ENCODE measurements at places on chromosomes 4 and X.

GRCh38 chr4:102599455-102599854 lies 98.3 kb downstream of the NFKB1 start:
- no peak for DNase-seq

- DNase-seq = no peak
Observed at GRCh38 chr4:71303287-71303686, 35.5 kb upstream of the SLC4A4 start.

- DNase-seq = no peak
Observed at GRCh38 chr4:80125252-80126177, 52.5 kb upstream of the ANTXR2 start.

- no peak for DNase-seq
Observed at GRCh38 chrX:23115651-23116050, 115.9 kb downstream of the DDX53 start.

- no peak for DNase-seq
Observed at GRCh38 chr4:98501383-98501782, 157.0 kb downstream of the TSPAN5 start.

DNA sequence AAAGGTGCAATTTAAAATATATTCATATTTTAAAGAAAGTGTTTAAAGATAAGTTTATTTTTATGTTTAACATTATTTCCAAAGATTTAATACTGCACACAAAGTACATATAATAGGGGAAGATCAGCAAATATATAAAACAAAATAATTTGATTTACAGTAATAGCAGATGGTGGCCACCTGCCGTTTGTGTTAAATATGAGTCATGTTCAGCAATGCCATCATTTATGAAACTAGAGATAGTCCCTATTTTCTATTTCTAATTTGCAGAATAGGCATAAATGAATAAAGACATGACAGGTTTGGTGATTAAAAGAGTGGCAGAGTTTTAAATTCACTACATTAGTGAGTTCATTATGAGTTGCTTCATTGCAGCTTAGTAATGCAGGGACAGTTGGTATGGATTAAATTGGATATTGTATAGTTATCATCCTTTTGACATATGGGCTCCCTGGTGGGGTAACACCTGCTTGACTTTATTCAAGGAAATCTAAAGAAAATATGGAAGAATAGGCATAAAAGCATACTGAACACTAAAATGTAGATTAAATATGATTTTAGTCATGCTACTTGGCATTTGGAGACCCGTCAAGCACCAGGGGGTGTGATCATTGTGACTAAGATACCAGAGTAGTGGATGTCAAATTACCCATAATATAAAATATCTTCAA lies 78.8 kb upstream of the BANK1 start:
- DNase-seq = no peak

- DNase-seq = no peak
Observed at GRCh38 chr4:164508771-164509170, 245.2 kb upstream of the SMIM31 start.

DNA sequence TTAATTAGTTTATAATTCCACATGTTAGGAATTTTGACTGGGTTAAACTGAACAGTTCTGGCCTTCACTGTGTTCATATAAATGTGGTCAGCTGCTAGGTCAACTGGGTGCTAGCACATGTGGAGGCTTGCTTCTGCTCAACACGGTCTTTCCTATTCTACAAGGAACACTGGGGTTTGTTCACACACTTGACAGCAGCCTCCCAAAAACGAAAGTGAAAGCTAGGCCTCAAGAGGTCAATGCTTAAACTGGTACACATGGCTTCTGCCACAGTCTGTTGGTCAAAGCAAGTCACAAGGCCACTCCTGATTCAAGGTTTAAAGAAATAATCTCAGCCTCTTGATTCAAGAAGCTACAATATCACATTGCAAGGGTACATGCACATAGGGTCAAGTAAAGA lies 126.5 kb downstream of the QDPR start:
- no peak for DNase-seq

GRCh38 chr4:140450352-140450751 lies 22.9 kb upstream of the CLGN start:
- no peak for DNase-seq

GRCh38 chrX:39823854-39824253 lies 273.9 kb downstream of the BCOR start:
- no peak for DNase-seq

GRCh38 chr4:1056671-1057402 lies 45.4 kb downstream of the FGFRL1 start:
- no peak for DNase-seq

GRCh38 chr4:75494563-75494962 lies 19.6 kb downstream of the RCHY1 start:
- DNase-seq = no peak

- no peak for DNase-seq
Observed at GRCh38 chr4:183344523-183345255, 22.5 kb upstream of the CLDN24 start.

DNA sequence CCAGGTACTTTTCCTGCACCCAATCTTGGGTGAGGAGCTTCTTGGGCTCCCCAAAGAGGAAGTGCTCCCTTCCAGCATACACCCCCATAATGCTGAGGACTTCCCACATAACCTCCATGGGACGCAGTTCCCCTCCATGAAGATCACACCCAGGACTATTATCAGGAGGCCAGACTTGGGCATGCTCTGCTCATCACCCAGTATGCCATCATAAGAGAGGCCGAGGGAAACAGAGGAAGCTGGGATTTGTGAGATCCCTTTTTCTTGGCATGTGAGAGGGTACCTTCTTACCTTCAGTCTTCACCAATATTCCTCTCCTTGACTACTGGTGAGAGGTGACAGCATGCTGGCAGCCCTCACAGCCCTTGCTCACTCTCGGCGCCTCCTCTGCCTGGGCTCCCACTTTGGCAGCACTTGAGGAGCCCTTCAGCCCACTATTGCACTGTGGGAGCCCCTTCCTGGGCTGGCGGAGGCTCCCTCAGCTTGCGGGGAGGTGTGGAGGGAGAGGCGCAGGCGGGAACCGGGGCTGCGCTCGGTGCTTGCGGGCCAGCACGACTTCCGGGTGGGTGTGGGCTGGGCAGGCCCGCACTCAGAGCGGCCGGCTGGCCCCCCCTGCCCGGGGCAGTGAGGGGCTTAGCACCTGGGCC lies 15.7 kb upstream of the HSFX1 start:
- DNase-seq = no peak

GRCh38 chrX:53188763-53189162 lies 36.2 kb downstream of the KDM5C start:
- peak; percentile 30 for DNase-seq

- DNase-seq = no peak
Observed at GRCh38 chr4:93478805-93479204, 349.7 kb upstream of the ATOH1 start.

DNA sequence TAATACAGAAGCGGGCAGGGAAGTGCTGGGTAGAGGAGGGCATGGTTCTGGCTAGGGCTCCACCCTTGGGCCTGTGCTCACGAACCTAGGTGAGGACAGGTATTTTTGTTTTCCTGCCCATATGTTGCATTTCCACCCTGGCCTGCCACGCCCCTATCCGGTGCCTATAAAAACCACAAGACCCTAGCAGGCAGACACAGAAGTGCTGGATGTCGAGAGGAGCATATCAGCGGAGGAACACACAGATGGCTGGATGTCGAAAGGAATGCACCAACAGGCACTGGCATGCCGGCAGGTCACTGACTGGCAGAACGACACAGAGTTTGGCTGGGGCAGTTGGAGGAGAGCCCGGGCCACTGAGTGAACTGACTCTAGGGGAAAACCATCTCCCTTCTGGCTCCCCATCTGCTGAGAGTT lies 316.6 kb upstream of the BOD1L1 start:
- DNase-seq = no peak

- DNase-seq = no peak
Observed at GRCh38 chr4:70110917-70111316, 43.1 kb upstream of the PRR27 start.

GRCh38 chr4:138310498-138310897 lies 68.3 kb upstream of the SLC7A11 start:
- no peak for DNase-seq

DNA sequence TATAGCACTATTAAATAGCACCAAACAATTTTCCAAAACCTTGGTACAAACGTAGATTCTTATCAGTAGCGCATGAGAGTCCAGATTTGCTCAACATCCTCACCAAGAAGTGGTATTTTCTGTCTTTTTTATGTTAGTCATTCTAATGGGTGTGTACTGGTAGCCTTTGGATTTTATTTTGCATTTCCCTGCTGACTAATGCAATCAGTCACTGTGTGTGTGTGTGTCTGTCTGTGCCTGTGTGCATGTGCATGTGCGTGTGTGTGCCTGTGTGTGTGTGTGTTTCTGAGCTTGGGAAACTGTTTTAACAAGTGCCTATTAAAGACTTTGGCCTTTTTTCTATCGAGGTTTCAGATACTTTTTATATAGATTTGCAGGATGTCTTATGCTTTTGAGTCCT lies 82.2 kb upstream of the MAGEA10 start:
- DNase-seq = no peak

GRCh38 chr4:177308125-177308524 lies 1.5 kb upstream of the NEIL3 start:
- DNase-seq = no peak

GRCh38 chr4:71460371-71460770 lies 121.6 kb downstream of the SLC4A4 start:
- DNase-seq = no peak

- DNase-seq = no peak
Observed at GRCh38 chr4:52595001-52595400, 64.1 kb downstream of the USP46 start.

- no peak for DNase-seq
Observed at GRCh38 chrX:12672367-12673106, 118.7 kb upstream of the PRPS2 start.

DNA sequence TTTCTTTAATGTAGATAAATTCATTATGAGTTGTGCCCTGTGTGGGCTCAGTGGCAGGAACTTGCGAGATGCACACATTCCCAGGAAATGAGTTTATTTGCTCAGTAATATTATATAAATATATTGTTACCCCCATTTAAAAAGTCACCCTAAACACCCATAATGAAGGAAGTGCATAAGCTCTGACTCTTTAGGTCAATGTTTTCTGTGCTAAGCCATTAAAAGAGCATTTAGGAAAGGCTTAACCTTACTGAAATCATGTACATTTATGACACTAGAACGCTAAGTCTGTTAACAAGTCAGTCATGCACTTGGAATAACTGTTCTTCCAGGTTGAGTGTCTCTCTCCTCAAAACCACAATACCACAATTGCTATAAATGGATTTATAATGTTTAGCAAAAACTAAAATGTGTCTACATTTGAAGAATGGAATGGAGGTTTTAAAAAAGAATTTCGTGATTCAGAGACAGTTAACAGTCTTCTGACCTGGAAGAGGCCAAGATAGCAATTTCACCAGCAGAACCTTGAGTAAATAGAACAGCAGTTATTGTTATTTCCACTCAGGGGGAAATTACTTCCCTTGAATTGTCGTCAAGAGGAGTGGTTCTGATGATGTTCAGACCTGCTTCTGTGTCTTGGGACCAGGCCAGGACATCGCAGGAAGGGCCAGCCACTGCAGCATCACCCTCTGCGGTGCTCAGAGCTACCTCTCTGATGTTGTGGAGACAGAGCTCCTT lies 91.1 kb upstream of the VEGFC start:
- DNase-seq = no peak

GRCh38 chrX:20519146-20519545 lies 252.4 kb upstream of the RPS6KA3 start:
- no peak for DNase-seq

- no peak for DNase-seq
Observed at GRCh38 chr4:55754754-55755350, 64.7 kb upstream of the EXOC1L start.

DNA sequence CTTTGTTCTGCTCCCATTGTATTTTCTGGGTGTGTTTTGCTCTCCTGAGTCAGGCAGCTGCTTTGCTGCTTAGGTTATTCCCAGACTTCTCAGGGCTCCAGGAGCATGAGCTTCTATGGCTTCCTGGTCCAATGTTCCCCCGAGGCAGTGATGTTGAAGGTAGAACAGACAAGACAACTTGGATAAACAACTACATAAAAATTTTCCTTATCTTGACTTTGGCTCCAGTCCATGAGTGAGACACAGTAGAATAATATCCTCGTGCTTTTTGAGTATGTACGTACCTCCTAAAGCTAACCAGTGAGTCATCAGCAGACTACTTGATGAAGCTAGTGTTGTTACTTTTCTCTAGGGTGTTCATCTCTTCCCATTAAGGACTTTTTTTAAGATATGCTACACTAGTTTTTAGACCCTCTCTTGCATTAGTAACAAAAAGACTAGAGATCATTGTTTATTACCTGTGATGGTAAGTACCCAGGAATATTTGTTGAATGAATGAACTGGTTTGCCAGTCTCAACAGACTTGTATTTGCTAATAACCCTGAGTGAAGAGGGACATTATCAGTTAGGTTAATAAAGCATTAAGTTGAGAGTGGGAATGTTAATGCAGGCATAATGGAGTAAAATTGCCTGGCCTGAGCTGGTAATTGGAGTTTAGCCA lies 131.9 kb downstream of the FHIP1A start:
- DNase-seq = no peak

- no peak for DNase-seq
Observed at GRCh38 chr4:3037957-3038461, 36.3 kb downstream of the HTT-AS start.

All from stimulated activated CD4-positive, alpha-beta T cell treated with anti-CD3 and anti-CD28 coated beads, Interleukin-4, amount 100 ng/mL, for 48 hours (primary cell).